ENCODE measurements at places on chromosomes 6 and 20.

GRCh38 chr20:38855356-38855755, 49.9 kb downstream of the PPP1R16B start:
- DNase-seq, result no peak

GRCh38 chr6:159727717-159728445, 575 bp downstream of the WTAP start:
- peak; percentile 34 for DNase-seq

DNA sequence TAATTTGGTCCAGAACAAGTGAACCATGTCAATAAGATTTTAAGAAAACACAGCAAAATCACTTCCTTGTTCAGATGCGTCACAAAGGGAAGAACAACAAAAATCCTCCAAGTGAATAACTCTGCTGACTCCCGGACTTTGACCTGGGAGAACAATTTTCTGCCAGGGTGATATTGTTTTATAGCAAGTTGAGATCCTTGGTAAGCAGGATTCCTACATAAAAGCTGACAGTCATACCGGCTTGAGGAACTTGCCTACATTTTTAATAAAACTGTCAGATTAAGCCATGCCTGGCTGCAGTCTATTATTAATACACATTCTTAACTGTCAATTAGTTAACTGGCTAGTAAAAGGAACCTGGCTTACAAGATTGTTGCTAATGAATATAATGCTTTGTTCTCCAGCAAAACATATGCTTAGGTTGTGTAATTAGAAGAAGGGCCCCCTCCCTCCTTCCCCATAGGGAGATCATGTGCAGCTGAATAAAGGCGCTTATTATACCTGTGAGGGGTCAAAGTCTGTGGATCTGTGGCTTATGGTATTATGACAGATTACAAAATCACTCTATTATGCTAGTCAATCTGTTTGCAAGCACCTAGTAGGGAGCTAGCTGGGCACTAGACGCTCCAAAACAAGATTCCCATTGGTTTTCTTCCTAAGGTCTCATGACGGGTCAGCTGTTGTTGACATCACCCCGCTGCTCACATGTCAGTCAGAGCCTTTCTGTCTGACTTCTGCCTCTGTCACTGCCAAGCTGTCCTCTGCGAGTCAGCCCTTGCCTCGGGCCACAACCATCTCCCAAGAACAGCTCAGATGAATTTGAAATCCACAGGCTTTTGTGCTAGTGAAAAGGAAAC, 44.6 kb upstream of the SEC63 start:
- no peak for DNase-seq

DNA sequence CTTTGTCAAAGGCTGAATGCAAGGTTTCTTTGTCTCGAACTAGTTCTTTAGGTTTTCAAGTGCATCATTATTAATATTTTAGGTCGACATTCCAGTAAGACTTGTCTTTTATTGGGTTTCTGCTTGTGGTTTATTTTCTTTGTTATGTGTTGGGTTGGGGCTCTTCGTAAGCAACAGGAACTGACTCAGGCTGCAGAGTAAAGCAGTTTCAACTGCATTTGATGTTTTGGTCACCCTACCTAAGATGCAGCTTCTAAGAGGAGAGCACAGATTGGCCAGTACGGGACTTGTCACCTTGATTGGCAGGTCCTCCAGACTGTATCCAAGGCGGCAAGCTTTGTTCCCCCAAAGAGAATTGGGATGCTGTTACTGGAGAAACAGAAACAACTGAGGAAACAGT, 149.5 kb upstream of the SULF2 start:
- DNase-seq, result no peak

DNA sequence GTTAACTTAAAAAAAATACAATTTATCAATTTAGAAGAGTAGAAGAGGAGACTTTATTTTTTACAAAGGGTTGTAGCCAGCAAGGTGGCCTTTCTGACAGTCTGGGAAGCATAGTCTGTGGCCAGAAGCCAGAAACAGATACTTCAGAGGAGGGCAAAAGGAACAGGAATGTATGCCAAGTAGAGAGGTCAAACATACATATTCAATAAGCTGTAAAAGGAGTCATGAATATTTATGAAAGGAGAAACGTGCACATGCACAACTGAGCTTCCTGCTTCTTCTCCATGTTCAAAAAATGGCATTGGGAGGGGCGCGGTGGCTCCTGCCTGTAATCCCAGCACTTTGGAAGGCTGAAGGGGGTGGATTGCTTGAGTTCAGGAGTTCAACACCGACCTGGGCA, 43.9 kb upstream of the FAM184A start:
- peak; percentile 26 for DNase-seq

DNA sequence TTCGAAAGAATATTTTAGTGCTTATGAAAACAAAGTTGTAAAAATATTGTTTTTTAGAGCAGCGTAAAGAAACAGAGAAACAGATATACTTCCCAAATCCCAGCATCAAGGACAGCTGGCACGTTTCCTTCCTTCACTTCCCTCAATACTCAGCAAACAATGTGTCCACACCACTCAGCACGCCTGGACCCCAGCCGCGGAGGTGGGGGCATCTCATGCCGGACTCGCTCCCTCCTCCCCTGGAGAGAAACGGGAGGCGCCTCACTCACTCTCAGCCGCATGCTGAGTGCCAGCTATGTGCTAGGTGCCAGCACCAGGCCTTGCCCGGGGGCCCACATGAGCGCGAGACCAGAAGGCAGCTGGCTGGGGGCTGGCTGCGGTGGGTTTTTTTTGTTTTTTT, 34.7 kb downstream of the SLC2A4RG start:
- no peak for DNase-seq

- no peak for DNase-seq
These were observed 112.8 kb downstream of the HFE start for GRCh38 chr6:26199773-26200764.

DNA sequence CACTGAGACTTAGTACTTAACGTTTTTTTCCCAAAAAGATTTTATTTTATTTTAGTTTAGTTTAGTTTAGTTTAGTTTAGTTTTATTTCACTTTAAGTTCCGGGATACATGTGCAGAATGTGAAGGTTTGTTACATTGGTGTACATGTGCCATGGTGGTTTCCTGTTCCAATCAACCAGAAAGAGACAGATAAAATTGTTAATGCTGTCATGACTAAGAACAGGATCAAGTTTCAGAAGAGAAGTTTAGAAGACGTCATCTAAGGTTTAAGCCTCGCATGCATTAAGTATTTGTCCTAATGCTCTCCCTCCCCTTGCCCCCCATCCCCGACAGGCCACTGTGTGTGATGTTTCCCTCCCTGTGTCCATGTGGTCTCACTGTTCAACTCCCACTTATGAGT, 540.0 kb downstream of the KHDRBS2 start:
- DNase-seq, result no peak

DNA sequence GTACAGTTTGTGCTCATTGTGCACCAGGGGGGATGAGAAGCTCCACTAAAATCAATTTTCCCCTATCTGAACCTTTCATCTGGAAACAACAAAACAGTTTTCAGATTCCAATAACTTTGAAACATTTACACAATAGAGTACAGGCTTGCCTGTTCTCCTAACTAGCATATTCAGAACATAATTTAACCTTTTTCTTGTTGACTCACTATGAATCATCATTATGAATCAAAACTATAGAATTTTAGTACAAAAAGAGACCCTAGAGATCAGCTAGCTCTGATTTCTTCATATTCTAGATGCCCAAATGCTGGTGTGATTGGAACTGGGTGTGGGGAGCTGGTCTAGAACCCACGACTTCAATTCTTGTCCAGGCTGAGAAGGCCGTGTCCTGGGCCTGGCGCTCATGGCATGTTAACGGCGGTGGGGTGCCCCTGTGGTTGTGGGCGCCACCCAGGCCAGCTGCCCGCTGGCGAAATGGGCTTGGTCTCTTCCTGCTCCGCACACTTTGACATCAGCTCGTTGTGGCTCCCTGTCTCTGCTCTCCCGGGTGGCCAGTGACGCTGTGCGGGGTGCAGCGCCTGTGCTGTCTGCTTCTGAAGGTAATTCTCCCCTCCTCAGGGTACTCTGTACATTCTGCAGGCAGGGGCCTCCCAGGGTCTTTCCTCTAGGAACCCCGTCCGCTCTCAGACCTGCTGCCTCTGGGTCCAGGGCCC, 29.9 kb upstream of the AGPAT4 start:
- DNase-seq, result no peak

DNA sequence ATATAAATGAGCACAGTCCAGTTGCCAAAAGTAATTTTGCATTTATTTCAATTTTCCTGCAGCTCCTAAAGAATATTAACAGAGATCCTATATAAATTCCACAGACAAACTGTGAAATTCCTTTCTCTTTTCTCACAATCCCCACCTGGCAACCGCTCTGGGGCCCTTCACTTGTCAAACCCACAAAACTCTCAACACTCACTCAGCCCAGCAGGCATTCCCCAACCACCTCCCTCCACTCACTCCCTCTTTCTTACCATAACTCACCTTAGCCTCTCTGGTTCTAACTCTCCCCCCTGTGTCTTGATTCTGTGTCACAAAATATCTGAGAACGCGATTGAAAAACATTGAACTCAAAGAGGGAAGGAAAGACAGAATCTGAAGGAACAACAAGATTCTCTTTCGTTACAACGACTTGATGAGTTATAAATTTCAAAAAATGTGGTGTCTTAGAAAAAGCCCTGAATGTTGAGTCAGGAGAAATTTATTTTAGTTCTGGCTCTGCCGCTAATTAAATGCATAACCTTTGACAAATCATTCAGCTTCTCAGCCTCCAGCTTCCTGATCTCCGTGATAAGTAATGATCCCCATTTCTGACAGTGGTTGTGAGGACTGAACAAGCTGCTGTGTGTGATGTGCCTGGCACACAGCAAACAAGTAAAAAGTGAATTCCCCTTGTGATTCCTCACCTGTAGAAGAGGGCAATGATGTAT, 87.9 kb downstream of the UNC5CL start:
- DNase-seq, result no peak

DNA sequence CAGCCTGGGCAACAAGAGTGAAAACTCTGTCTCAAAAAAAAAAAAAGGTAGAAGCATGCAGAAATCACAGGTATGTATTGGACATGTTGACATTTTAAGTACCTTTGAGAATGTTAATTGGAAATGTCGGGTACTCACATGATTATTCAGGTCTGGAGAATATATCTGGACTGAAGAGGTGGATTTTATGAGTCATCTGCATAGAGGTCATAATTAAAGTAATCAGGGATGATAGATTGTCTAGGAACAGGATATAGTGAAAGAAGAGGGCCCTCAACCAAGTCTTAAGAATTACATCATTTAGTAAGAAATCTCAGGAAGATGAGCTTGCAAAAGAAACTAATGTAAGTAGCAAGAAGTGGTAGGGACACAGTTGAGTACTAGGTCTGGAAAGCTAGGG, 212.5 kb downstream of the UTRN start:
- DNase-seq, result no peak

DNA sequence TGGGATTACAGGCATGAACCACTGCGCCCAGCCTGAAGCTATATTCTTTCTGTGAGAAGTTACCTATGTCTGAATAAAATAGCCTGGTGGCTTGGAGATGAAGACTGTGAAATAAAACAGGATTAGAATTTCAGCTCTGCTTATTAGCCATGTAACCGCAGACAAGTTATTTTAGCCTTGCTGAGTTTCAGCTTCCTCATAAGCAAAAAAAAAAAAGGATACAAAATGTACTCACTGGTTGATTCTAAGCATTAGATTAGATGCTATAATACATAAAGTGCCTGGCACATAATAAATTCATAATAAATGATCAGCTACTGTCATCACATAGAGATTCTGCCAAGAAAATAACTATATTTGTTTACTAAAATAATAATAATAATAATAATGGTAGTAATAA, 98.8 kb downstream of the EPB41L2 start:
- DNase-seq, result no peak

- DNase-seq, result no peak
These were observed 80.3 kb downstream of the HTR1B start for GRCh38 chr6:77383026-77383425.

GRCh38 chr20:1930165-1930564, 35.0 kb downstream of the SIRPA start:
- DNase-seq, result no peak

- DNase-seq, result no peak
These were observed 6.9 kb upstream of the RAET1E start for GRCh38 chr6:149904661-149905370.

- no peak for DNase-seq
These were observed 16.2 kb downstream of the PM20D2 start for GRCh38 chr6:89162047-89162371.

- DNase-seq, result no peak
These were observed 163.5 kb upstream of the MLN start for GRCh38 chr6:33967265-33967767.

GRCh38 chr6:106747139-106747538, 117.8 kb downstream of the QRSL1 start:
- peak; percentile 82 for DNase-seq

DNA sequence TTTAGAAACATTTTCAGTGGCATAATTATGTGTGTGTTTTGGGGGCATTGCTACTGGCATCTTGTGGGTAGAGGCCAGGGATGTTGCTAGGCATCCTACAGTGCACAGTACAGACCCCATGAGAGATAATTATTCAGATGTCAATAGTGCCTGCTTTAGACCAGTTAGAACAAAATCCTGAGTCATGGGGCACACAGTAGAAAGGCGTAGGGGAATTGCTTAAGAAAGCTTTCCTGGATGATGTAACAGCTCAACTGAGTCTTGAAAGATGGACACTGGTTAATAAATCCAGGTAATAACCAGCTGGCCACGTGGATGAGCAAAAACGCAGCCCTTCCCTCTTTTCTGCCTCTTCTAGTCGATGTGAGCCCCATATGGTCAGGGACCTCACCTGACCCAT, 51.1 kb downstream of the KCNB1 start:
- no peak for DNase-seq

DNA sequence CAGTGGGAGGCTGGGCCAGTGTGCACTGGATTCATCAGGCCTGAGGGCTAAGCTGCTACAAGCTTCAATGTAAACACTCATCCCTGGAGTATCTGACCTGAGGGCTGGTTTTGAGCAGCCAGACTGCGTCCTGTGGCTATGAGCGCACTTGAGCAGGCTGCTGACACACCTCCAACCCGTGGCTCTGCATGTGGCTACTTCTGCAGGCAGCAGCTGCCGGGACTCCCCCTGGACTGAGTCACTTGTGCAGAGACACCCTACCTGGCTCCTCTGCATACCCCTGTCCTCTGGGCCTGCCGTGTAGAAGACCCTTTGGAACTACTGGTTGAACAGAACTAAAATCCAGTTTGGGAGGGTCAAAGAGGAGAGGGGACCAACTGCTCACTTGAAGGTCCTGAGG, 172.0 kb downstream of the SCP2D1 start:
- DNase-seq, result no peak

- no peak for DNase-seq
These were observed 211.7 kb downstream of the LMBRD1 start for GRCh38 chr6:69584913-69585729.

GRCh38 chr20:59733351-59733750, 129.0 kb downstream of the PHACTR3 start:
- no peak for DNase-seq

GRCh38 chr6:52010145-52010544, 77.3 kb downstream of the PKHD1 start:
- no peak for DNase-seq

DNA sequence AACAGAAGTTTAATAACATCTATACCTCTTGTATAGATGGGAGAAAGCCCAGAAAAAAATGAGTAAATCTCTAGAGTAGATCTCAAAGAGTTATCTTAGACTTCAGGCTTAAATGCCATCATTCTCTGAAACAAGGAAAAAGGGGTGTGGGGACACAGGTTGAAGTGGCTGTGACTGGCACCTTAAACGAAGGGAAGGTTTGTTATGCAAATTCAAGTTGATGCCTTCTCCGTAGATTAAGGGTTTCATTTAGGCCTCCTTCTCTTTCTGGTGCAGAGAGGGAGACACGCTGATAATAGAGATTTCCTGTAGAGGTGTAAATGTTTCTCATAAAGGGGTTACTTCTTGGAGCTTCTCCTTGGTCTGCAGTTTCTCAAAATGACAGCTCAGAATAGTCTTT, 252.1 kb downstream of the CD83 start:
- DNase-seq, result no peak
